ENCODE measurements at places on chromosomes 4 and X.

- DNase-seq: no peak
Measured at GRCh38 chr4:35912174-35912573, 332.1 kb downstream of the ARAP2 start.

- no peak for DNase-seq
Measured at GRCh38 chr4:8585186-8585585, 5.0 kb downstream of the GPR78 start.

- no peak for DNase-seq
Measured at GRCh38 chr4:176321589-176321988, 1.8 kb downstream of the SPCS3 start.

DNA sequence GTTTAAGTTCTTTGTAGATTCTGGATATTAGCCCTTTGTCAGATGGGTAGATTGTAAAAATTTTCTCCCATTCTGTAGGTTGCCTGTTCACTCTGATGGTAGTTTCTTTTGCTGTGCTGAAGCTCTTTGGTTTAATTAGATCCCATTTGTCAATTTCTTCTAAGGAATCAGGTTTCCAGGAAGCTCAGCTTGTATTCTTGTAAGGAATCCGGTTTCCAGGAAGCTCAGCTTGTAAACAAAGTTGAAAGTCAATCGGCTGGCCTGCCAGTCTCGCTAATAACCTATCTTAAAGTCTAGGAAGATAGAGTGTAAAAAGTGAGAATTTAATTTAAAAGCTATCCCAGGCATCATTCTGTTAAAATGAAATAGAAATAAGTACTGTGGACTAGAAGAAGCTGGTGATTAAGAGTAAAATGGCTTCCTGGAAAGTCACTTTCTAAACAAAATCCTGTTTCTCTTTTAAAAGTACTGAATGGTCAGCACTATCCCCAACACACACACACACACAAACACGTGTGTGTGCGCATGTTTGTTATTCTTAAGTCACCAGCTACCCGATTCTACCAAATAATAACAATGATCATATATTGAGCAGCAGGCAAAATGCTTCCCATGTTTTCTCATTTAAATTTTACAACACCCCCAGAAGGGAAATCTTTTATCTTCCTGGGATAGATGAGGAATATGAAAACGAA is 171.7 kb downstream of the PAPSS1 start:
- no peak for DNase-seq

- DNase-seq: no peak
Measured at GRCh38 chr4:11603591-11604194, 175.0 kb upstream of the HS3ST1 start.

- DNase-seq: no peak
Measured at GRCh38 chr4:149202117-149202516, 613.5 kb downstream of the IQCM start.

DNA sequence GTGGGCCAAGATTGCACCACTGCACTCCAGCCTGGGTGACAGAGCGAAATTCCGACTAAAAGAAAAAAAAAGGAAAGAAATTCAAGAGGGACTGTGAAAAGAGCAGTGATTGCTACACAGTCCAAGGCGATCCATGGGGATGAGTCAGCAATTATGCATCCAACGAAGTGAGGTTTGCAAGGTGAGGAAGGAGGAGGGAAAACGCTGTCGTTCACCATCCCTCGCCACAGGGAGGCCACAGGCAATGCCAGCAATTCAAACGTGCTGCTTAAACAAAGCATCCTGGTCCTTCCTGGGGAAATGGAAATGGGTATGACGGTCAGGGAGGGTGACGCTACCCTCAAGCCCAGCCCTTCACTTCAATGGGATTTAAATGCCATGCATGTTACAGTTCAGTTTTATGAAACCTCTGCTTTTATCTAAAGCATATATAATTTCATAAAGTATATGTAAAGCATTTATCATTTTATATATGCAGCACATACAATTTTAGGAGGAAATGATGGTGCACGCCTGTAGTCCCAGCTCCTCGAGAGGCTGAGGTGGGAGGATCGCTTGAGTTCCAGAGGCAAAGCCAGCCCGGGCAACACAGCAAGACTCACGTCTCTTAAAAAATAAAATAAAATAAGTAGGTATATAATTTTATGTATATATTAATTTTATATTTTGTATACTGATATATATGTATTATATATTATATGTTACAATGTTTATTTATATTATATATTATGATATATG is 108.7 kb downstream of the DHRSX start:
- DNase-seq: no peak

GRCh38 chr4:74661427-74662201 is 132.7 kb downstream of the BTC start:
- DNase-seq: no peak

All from amygdala (tissue), 56 donors.